ENCODE measurements at places on chromosomes 7 and 10. TPM values are rescaled to one million over a fixed set of nuclear protein-coding genes. Genes with fewer than 3 reads are reported as not detected.

Gene VPS37D
- total RNA-seq: 2.5 TPM

Gene KCND2
- 0.17 TPM for total RNA-seq

Gene DEPP1
- total RNA-seq: 174 TPM

Gene CREB5
- total RNA-seq: 1.5 TPM

Gene ACSM6
- total RNA-seq: not detected

Gene EIF3A
- 167 TPM for total RNA-seq

Gene ACTA2
- total RNA-seq: 13.1 TPM

Gene C7orf57
- not detected for total RNA-seq

Gene SCART1
- 0.28 TPM for total RNA-seq

Gene CYP3A5
- not detected for total RNA-seq

Gene GRM3
- total RNA-seq: not detected

Gene CABCOCO1
- not detected for total RNA-seq

Gene MYL10
- total RNA-seq: not detected

Gene FAS
- total RNA-seq: 19.2 TPM

Gene C10orf120
- total RNA-seq: not detected

Gene NXPH1
- not detected for total RNA-seq

Gene PTPRN2
- 2.1 TPM for total RNA-seq

Gene OR9A4
- not detected for total RNA-seq

Gene CFTR
- total RNA-seq: not detected

Gene SHTN1
- 2.9 TPM for total RNA-seq

Gene DGKI
- 3.9 TPM for total RNA-seq

Gene NUDCD3
- total RNA-seq: 143 TPM

Gene CARD11
- total RNA-seq: 1.1 TPM

Gene NPS
- not detected for total RNA-seq

Gene SPACDR
- total RNA-seq: 0.34 TPM

Gene KCNH2
- under 0.01 TPM for total RNA-seq

Gene GHRHR
- total RNA-seq: not detected
